ENCODE measurements at places on chromosomes 11 and 22. TPM values are rescaled to one million over a fixed set of nuclear protein-coding genes. Genes with fewer than 3 reads are reported as not detected.

RTN4R gene
- 6.1 TPM for total RNA-seq

GRCh38 chr11:77823775-77824174 is 2.8 kb downstream of the AAMDC start:
- no peak overlapping the region for H3K4me3 ChIP-seq
- H3K36me3 ChIP-seq: no peaks in the 10 kb centered on the region
- DNase-seq: no peak
- H3K27me3 ChIP-seq: no peaks in the 10 kb centered on the region

DEUP1 gene
- not detected for total RNA-seq

- no peak overlapping the region for H3K27ac ChIP-seq
- no peaks in the 10 kb centered on the region for H3K36me3 ChIP-seq
- no peaks in the 10 kb centered on the region for H3K4me1 ChIP-seq
- H3K27me3 ChIP-seq: no peaks in the 10 kb centered on the region
- DNase-seq: peak; percentile 23
These were observed 8.1 kb downstream of the CCDC15 start for GRCh38 chr11:124961972-124962609.

- H3K27me3 ChIP-seq: no peaks in the 10 kb centered on the region
- no peaks in the 10 kb centered on the region for H3K36me3 ChIP-seq
- H3K27ac ChIP-seq: no peak overlapping the region
- DNase-seq: no peak
- no peaks in the 10 kb centered on the region for H3K4me1 ChIP-seq
These were observed 11.7 kb downstream of the SEC14L2 start for GRCh38 chr22:30408388-30409102.

- H3K27me3 ChIP-seq: no peaks in the 10 kb centered on the region
- H3K4me1 ChIP-seq: no peaks in the 10 kb centered on the region
- no peak overlapping the region for H3K27ac ChIP-seq
These were observed 45.9 kb downstream of the MN1 start for GRCh38 chr22:27755521-27756211.

SPDYC gene
- total RNA-seq: not detected

- no peak overlapping the region for H3K4me3 ChIP-seq
- DNase-seq: peak; percentile 25
- no peaks in the 10 kb centered on the region for H3K4me1 ChIP-seq
- H3K36me3 ChIP-seq: no peaks in the 10 kb centered on the region
These were observed 8.7 kb upstream of the HIPK3 start for GRCh38 chr11:33248416-33248971.

- no peaks in the 10 kb centered on the region for H3K4me1 ChIP-seq
- H3K27ac ChIP-seq: no peak overlapping the region
- no peak for DNase-seq
- H3K4me3 ChIP-seq: no peak overlapping the region
These were observed 84.7 kb downstream of the TTC28 start for GRCh38 chr22:28594797-28595462.

- no peaks in the 10 kb centered on the region for H3K27me3 ChIP-seq
- H3K36me3 ChIP-seq: no peaks in the 10 kb centered on the region
- peaks cover 15% of the 10 kb centered on the region for H3K4me1 ChIP-seq
- no peak for DNase-seq
- H3K27ac ChIP-seq: no peak overlapping the region
These were observed 18.9 kb upstream of the KCTD14 start for GRCh38 chr11:78041843-78042440.

DNA sequence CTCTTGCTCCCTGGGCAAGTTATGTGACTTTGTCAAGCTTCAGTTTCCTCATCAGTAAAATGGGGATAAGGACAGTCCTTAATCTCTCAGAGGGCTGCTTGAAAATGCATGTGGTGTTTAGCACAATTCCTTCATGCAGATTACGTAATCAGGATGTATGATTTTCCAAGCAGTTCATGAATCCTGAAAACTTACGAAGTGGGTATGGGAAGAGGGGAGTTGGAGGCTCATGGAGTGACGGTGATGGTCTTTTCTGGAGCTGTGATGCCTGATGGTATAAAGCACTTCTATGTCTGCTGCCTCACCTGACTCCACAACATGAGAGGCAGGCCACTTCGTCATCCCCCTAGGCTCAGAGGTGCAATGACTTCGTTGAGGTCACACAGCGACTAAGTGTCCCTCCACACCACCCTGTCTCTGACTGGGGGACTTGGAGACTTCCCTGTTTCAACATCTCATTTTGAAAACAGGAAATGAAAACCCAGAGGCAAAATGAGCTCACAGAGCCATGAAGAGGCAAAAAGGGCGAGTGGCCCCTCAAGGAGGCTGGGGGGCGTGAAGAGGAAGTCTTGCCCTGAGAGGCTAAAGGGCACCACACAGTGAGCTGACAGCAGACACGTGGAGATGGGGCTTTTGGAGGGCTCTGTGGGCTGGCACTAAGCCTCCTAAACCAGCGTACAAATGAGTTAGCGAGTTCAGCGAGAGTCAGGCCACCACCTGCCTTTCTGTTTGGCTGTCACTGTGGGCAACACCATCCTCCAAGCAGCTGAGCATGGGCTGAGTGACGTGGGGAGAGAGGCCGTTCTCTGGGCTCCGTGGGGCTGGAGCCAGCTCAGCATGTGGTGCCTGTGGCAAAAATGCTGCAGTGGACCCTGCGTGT is 10.1 kb downstream of the MCM5 start:
- no peaks in the 10 kb centered on the region for H3K36me3 ChIP-seq
- H3K27me3 ChIP-seq: no peaks in the 10 kb centered on the region
- H3K27ac ChIP-seq: peak overlapping the region; percentile 28
- no peak overlapping the region for H3K4me3 ChIP-seq

- no peaks in the 10 kb centered on the region for H3K4me1 ChIP-seq
- H3K36me3 ChIP-seq: peaks cover 3% of the 10 kb centered on the region
- no peak overlapping the region for H3K27ac ChIP-seq
- no peaks in the 10 kb centered on the region for H3K27me3 ChIP-seq
- DNase-seq: peak; percentile 38
These were observed 36.2 kb downstream of the PISD start for GRCh38 chr22:31625661-31626426.

- no peak for DNase-seq
- H3K36me3 ChIP-seq: no peaks in the 10 kb centered on the region
- no peak overlapping the region for H3K4me3 ChIP-seq
- no peaks in the 10 kb centered on the region for H3K4me1 ChIP-seq
These were observed 105.9 kb upstream of the C11orf58 start for GRCh38 chr11:16632295-16633200.

DNA sequence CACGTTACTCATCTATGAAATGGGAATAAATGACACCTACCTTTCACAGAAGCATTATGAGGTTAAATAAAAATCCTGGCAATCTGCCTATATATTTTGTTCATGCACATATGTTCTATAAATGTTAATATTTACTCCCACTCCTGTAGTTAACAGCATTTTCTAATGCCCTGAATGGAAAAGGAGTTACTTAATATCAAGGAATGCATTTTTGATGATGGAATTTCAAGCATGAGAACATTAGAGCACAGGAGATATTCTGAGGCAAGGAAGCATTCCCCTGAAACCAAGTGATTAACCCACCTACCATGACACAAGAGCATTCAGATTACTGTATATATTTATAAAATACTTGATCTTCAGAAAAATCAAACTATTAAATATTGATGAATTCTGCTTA is 102.1 kb downstream of the ARHGAP32 start:
- H3K27ac ChIP-seq: no peak overlapping the region
- H3K4me3 ChIP-seq: no peak overlapping the region
- no peaks in the 10 kb centered on the region for H3K4me1 ChIP-seq
- no peaks in the 10 kb centered on the region for H3K36me3 ChIP-seq
- DNase-seq: no peak

DMC1 gene
- 3.0 TPM for total RNA-seq

ART1 gene
- not detected for total RNA-seq

C11orf91 gene
- not detected for total RNA-seq

KIAA1671 gene
- total RNA-seq: 94.3 TPM

MS4A15 gene
- total RNA-seq: not detected

GRCh38 chr11:7657306-7658025 is 15.8 kb downstream of the CYB5R2 start:
- H3K27ac ChIP-seq: no peak overlapping the region
- no peaks in the 10 kb centered on the region for H3K27me3 ChIP-seq
- H3K36me3 ChIP-seq: peaks cover 9% of the 10 kb centered on the region

- DNase-seq: no peak
- H3K4me1 ChIP-seq: no peaks in the 10 kb centered on the region
- H3K36me3 ChIP-seq: no peaks in the 10 kb centered on the region
- no peaks in the 10 kb centered on the region for H3K27me3 ChIP-seq
- no peak overlapping the region for H3K27ac ChIP-seq
- H3K4me3 ChIP-seq: no peak overlapping the region
These were observed 116.4 kb downstream of the FAR1 start for GRCh38 chr11:13784855-13785254.

DNA sequence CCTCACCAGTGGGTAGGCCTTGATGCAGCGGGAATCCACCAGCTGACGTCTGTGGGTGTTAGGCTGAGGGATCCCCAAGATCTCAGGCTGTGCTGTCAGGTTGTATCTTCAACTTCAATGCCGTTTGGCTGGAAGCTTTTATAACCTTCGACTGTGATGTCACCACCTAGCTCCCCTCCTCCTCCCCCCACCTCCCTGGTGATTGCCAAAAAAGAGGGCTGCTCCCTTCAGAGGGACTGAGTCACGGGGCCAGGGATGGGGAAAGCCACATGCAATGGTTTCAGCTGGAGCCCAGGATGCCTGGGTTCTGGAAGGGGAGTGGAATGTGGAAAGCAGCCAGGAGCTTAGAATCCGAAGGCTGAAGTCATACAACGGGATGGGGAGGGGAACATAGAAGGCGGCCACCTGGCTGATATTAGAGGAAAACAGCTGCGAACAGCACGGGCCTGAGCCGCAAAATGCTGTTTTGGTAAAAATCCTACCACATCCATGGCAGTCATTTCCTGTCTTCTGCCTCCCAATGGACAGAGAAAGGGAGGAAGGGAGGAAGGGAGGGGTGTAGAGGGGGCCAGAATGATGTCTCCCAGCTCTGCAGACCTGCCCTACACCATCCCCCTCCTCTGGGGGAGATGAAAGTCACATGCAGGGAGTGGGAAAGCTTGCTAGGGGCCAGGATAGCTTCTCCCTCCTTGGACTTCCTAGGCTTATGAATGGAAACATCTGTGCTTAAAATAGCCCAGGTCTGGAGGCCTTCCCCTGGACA is at the start of gene LRRN4CL:
Gene LRRN4CL, minus strand, starts transcription at position 110 of the 763 bp plus-strand sequence. CDS start 1,022 bp downstream, outside the sequence.
- H3K4me3 ChIP-seq: peak within 1 kb of the TSS; percentile 10
- H3K27ac ChIP-seq: peak within 1 kb of the TSS; percentile 32
- no peaks in the 10 kb centered on the region for H3K36me3 ChIP-seq
- peak; percentile 56 for DNase-seq
- no peaks in the 10 kb centered on the region for H3K4me1 ChIP-seq

DNA sequence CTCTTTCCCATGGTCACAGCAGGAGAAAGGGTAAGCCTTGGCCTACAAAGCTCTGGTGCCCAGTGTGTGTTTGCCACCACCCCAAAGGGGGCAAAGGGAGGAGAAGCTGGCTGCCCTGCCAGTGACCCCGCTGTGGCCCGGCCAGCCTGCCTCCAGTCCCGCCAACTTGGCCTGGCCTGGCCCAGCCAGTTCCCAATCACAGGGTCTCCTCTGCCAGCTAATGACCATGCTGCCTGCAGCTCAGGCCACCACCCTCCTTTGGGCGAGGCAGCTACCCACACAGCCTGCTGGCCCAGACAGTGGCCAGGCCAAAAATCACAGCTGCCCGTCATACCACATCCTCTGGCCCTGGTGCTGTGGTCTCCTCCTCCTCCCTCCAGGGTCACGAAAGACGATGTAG is 5.1 kb downstream of the GDPD5 start:
- H3K27me3 ChIP-seq: peaks cover 9% of the 10 kb centered on the region
- H3K27ac ChIP-seq: no peak overlapping the region
- DNase-seq: no peak
- H3K4me1 ChIP-seq: no peaks in the 10 kb centered on the region

NXPE2 gene
- total RNA-seq: 22.2 TPM

DNA sequence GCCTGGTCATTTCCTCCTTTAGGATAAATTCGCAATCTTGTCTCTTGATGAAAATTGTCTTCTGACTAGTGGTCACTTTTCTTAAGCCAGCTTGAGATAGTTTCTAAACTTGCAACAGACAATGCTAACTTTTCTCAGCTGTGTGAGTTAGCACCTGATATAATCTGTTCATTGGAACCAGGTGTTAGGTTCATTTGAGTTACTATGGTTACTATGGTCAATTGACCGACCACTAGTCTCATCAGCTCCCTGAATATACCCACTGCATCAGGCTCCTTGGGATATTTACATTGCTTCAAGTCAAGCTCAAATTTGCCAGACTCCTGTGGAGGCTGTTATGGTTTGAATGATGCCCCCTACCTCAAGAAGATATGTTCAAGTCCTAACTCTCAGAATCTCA is 54.5 kb downstream of the SC5D start:
- no peaks in the 10 kb centered on the region for H3K4me1 ChIP-seq
- no peak overlapping the region for H3K4me3 ChIP-seq

Measured in colonic mucosa (tissue), 4 donors.